Epithelial cell of esophagus (primary cell): ENCODE measurements at places on chromosomes 2 and 18.

DNA sequence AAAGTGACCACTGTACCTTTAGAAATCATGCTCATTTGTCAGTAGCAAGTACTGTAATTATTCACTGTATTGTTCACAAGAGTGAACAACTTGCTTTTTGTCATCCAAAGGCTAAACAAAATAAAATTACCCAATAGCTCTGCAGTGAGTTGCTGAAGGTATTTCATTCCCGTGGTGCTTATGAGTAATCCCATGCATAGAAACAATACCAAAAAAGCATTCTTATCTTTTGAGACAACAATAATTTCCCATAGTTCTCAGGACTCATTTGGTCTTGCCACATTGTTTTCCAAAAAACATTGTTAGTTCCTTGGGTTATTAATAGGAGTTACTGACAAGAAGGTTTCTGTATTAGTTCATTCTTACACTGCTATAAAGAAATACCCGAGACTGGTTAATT lies 503.2 kb upstream of the FAM98A start:
- peak; percentile 90 for DNase-seq

DNA sequence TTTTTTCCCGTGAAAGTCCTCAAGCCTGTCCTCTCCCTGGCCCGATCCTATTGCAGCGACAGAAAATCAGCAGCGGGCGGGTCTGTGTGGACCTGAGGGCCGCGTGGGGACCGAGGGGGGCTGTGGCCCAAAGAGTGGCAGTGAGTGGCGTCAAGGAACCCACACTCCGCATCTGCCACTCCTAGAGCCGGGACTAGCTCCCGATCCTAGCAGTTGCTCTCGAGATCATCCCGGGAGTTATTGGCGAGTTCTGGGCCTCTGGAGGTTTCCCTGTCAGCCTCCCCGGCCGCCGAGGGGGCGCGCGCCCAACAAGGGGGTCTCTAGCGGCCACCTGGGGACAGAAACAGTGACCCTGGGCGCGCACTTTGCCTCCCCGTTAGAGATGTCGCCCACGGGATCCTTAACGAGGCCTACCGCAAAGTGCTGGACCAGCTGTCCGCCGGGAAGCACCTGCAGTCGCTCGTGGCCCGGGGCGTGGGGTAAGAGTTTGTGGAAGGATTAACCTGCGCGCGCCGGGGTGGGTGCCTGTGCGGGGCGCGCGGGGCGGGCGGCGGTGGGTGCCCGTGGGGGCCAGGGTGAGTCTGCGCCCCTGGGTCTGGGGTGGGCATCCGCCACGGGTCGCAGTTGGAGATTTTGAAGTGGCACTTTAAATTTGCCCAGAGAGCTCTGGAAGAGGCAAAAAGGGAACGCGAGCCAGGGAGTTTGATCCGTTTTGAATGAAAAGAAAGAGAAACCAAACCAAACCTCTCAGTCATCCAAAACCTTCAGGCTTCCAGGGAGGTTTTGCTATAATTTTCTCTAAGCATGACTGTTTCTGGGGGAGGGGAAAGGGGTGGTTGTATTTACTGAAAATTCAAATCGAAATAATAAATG lies 3.5 kb downstream of the ADCYAP1 start:
- DNase-seq, result no peak

DNA sequence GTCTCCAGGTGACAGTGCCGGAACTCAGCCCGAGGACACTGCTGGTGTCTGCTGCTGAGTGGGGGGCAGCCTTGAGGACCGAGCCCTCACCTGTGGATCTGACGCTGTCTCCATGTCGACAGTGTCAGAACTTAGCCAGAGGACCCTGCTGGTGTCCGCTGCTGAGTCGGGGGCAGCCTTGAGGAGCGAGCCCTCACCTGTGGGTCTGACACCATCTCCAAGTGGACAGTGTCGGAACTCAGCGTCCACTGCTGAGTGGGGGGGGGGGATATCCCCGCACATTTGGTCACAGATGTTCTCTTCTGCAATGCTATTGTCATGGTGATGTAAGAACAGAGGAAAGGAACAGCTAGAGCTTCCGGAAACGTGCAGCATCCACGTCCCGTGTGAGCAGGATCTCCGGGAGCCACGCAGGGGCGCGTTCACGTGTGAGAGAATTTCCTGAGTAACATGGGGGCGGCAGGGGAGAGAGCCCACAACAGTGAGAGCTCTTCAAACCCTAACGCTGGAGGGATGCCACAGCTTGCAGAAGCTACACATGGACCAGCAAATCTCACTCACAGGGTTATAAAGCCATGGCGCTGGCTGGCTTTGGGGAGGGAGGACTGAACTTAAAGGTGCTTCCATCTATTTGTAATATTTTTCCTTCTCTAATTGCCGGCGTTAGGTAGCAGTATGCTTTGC lies 250.7 kb upstream of the SALL3 start:
- no peak for DNase-seq

DNA sequence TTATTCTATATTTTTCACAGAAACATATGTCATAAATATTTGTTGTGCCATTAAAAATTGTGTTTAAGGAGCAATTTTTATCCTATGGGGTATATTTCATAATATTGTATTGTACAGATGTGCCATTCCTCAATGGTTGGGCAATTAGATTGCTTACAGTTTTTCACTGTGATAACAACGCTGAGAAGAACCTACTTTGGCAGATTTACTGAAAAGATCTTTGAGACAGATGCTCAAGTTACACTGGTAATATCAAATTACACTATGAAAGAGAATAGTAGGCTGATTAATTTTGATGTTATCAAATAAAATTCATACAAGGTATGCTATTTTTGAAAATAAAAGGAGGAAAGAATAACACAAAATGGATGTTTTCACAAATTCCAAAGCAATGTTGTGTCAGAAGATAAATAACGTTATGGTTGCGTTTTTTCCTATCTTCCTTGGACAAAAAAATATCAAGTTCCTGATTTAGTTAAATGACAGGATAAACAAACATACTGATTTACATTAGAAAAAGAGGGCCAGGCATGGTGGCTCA lies 335.1 kb upstream of the ZNF521 start:
- no peak for DNase-seq

GRCh38 chr2:207219676-207220501 lies 54.1 kb upstream of the KLF7 start:
- peak; percentile 74 for DNase-seq

DNA sequence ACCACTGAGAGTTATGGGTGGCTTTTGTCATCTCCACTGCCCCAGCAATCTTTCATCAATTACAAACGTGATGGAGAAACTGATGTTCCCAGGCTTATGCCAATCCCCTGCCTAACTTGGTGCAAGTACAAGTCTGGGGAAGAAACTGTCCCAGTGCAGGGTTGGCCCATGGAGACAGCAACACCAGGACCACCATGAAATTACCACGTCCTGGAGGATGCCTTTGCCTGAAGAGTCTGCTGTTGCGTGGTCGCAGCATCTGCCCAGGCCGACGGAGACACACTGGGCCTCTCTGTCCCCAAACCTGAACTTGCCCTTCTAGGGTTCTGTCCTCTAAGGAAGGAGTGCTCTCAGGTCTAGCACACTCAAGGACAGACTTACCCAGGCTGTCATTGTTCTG lies 496.8 kb upstream of the RAB6C start:
- DNase-seq, result no peak

GRCh38 chr2:97857553-97857952 lies 138.2 kb downstream of the TMEM131 start:
- DNase-seq, result no peak

DNA sequence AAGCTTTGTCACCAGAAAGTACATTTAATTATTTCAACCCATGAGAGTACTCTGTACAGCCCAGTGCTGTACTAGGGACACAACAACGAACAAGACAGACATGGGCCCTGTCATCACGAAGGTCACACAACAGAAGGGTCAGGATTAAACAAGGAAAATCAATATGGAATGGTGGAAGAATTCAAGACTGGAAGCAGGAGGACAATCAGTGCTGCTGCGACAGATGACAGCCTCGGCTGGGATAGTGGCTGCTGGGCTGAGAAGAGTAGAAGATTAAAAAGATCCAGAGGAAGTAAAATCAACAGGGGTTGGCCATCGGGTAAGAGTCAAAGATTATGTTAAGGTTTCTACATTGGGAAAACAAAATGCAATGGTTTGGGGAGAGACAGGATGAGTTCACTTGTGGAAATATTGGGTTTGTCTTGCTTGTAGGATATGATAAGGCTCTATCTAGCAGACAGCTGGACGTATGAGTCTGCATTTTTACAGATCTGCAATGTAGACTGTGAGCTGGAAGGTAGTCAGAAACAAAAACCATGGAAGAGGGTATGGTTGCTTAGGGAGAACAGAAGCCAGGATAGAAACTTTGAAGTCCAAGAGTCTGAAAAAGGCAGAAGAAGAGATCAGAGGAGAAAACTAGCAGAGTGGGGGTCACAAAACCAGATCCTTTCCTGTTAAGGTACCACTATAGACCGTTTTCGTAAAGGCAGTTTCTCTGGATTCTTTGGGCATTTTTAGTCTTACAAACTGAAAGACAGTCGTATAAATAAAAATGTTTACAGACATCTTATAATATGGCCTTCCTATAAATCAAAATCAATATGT lies 84.1 kb downstream of the PRELID3A start:
- DNase-seq, result no peak

DNA sequence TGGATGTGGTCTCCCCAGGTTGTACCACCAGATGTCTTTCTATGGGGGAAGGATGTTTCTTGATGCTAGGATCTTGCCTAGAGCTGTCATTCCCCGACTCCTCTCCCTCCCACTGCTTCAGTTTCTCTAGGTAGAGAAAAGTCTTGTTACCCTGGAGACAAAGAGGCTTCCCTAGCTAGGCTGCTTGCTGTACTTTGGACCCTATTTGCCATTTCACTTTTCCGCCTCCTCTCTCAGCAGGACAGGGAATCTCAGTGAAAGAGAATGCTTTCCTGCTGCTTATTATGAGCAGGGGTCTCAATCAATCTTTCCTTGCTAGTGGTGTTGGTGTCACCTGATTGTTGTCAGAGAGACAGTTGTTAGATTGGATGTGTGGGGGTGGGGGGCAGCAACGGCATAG lies 818.8 kb upstream of the GYPC start:
- no peak for DNase-seq

GRCh38 chr2:85753525-85754312 lies at the start of gene ATOH8:
TSS of gene ATOH8 (plus strand) at chr2:85753991. CDS start at chr2:85754190, 199 bp downstream.
- peak; percentile 41 for DNase-seq

GRCh38 chr2:197575987-197576386 lies 60.1 kb downstream of the MOB4 start:
- peak; percentile 75 for DNase-seq

GRCh38 chr2:106563195-106563594 lies 76.0 kb downstream of the CD8B2 start:
- DNase-seq, result no peak

- no peak for DNase-seq
Observed at GRCh38 chr2:136008205-136008865, 22.9 kb upstream of the DARS1 start.

DNA sequence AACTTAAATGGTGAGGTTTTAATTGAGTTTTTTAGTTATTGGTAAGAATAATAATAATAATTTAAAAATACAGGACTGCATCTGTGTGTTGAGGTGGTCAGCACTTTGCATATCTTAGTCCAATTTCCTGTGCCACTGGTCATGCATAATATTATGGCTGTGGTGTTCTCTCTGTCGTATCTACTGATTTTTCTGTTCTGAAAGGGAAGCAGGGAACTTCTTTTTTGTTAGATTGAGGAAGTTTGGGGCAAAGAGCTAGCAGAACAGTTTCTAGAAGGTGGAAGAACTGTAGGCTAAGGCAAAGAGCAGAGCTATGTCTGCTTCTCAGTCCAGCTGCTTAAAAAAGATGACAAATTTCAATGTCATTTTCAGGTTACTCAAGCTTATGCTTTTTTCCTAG lies 74.3 kb downstream of the XRCC5 start:
- DNase-seq, result no peak

DNA sequence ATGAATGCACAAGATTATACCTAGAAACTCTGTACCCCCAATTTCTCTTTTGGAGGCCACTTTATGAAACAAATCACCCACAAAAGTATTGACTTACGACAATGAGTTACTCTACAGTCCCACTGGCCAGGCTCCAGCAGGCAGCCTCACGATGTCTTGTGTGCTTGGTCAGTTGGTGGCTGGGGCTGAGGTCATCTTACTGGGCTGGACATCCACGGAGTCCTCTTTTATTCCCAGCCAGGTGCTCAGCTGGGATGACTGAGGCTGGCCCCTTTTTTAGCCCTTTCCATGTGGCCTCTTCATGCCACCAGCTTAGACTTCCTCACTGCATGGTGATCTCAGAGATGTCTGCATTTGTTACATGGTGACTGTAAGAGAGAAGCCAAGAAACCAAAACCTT lies 8.9 kb upstream of the ID2 start:
- DNase-seq, result no peak

DNA sequence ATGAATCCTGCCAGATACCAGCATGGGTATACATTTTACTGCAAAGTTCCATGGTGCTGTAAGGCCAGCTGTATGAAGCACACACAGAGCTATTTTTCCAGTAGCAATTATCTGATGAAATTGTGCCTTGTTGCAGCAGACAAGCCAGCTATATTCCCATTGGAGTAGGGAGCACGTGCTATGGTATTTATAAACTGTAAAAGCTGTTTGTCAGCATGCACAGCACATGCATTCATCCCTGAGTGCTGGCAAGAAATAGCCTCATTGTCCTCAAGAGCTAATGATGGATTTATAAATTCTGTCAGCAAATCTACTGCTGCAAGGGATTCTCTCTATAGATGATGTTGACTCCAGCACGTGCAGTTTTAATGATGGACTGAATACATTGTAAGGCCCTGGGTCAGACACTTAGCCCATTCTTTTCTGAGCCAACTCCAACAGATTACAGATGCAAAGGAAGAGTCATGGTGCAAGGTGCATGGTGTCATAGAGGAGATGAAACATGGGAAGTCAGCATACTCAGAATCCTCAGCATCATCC lies 61.7 kb downstream of the KCNS3 start:
- DNase-seq, result no peak

DNA sequence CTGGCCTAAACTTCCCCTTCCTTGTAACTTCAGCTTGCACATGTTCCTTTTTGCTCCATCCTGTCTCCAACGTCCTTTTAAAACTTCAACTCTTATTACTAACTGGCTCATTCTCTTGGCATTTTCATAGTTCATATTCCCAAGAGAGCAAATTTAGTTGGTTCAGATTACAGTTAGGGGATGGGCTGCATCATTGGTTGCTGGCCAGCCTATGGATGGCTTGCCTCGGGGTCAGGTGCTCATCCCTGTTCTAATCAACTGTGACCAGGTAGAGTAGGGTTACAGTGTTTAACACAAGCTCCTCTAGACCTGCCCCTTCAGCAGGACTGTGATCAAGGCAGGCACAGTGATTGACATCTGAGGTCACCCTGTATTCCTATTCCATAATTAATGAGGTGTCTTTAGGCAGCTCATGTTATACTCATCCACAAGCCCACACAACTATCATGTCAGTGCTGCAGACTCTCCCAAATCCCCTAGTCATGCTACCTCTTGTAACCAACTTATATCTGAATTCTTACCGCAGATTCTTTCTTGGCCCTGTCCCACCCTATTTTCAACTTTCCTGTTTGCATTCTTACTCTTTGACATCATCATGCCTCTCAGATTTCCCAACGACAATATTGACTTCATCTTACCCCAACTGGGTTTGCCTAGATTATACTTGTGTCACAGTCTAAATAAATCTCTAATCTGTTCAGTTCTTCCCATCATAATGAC lies 293.3 kb downstream of the MTX2 start:
- peak; percentile 73 for DNase-seq

GRCh38 chr2:235077046-235077445 lies 125.2 kb downstream of the SH3BP4 start:
- DNase-seq, result peak; percentile 43

- DNase-seq, result no peak
Observed at GRCh38 chr2:238163481-238164198, 4.9 kb downstream of the ERFE start.
